ENCODE measurements at places on chromosomes 4 and X. TPM values are rescaled to one million over a fixed set of nuclear protein-coding genes. Genes with fewer than 3 reads are reported as not detected.
A peak's percentile ranks its signal among the peaks of the same experiment; 100 is the strongest.

DNA sequence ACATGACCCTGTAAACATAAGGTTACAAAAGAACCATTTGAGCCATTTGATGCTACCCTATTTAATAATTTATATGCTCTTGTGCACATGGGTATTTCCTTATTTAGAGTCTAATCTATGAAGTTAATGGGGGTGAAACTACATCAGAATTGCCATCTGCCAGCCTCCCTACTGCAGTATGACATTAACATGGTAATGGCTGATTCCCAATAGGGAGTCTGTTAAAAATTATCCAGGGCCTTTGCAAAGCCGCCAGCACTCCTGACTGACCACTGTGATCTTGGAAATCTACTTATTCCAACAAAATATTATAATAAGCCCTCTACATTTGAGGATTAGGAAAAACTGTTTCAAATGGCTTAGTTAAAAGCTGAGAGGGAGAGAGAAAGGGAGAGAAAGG lies 153.7 kb downstream of the CLCN4 start:
- H3K36me3 ChIP-seq: no peaks in the 10 kb centered on the region
- peaks cover 7% of the 10 kb centered on the region for H3K27me3 ChIP-seq
- DNase-seq: no peak
- H3K4me3 ChIP-seq: no peak overlapping the region
- H3K4me1 ChIP-seq: no peaks in the 10 kb centered on the region

GRCh38 chr4:45368832-45369231 lies 642.5 kb upstream of the GNPDA2 start:
- H3K27ac ChIP-seq: no peak overlapping the region
- H3K4me1 ChIP-seq: no peaks in the 10 kb centered on the region
- no peak for DNase-seq
- H3K36me3 ChIP-seq: no peaks in the 10 kb centered on the region
- no peaks in the 10 kb centered on the region for H3K27me3 ChIP-seq
- H3K4me3 ChIP-seq: no peak overlapping the region

Gene FAM53A
- total RNA-seq: 1.6 TPM

- H3K27ac ChIP-seq: no peak overlapping the region
- peaks cover 81% of the 10 kb centered on the region for H3K36me3 ChIP-seq
- no peaks in the 10 kb centered on the region for H3K27me3 ChIP-seq
- peaks cover 3% of the 10 kb centered on the region for H3K4me1 ChIP-seq
These were observed 59.2 kb downstream of the CPLX1 start for GRCh38 chr4:766559-767283.

Gene SLC2A9
- 2.4 TPM for total RNA-seq

GRCh38 chr4:102779204-102779603 lies 18.4 kb upstream of the MANBA start:
- DNase-seq: no peak
- no peaks in the 10 kb centered on the region for H3K4me1 ChIP-seq
- no peak overlapping the region for H3K4me3 ChIP-seq
- no peaks in the 10 kb centered on the region for H3K36me3 ChIP-seq
- H3K27ac ChIP-seq: no peak overlapping the region
- no peaks in the 10 kb centered on the region for H3K27me3 ChIP-seq

Gene TRIM2
- total RNA-seq: 29.8 TPM

Gene UBQLN2
- 7.0 TPM for total RNA-seq

GRCh38 chrX:130174045-130174704 lies 2.4 kb downstream of the RAB33A start:
- H3K4me1 ChIP-seq: peaks cover 21% of the 10 kb centered on the region
- no peak overlapping the region for H3K4me3 ChIP-seq
- peaks cover 37% of the 10 kb centered on the region for H3K27me3 ChIP-seq

DNA sequence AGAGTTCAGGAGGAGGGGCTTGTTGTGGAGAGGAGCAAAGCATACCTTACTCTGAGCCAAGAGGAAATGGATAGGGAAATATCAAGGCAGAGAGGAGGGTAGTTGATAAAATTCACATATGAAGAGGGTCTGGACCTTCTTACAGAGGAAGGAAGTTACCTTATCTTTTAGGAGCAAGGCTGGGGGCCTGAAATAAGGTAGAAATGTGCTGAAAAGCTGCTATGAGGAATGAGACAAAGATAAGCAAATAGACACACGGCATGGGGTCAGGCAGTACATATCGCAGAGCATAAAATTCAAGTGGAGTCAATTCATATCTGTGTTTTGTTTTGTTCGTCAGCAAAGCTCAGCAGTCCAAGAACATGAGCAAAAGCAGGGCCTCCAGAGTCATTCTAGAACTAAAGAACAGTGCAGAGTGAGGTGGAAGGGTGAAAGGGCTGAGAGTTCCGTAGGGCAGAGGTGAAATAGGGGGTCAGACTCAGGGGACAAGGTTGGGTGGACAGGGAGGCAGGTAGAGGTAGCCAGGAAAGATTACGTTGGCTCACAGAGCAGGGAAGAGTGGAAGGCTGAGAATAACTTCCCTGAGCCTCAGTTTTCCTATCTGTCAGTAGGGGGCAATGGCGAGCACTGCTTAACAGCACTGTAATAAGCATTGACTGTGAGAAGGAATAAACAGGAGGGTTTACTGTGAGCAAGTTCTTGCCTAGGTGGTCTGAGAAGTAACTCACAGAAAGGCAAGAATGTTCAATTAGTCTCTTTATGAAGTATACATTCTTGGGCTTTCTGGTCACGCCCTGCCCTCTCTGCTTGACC lies 9.2 kb downstream of the VSIG4 start:
- H3K27me3 ChIP-seq: peaks cover 3% of the 10 kb centered on the region
- H3K27ac ChIP-seq: no peak overlapping the region
- H3K4me1 ChIP-seq: no peaks in the 10 kb centered on the region

DNA sequence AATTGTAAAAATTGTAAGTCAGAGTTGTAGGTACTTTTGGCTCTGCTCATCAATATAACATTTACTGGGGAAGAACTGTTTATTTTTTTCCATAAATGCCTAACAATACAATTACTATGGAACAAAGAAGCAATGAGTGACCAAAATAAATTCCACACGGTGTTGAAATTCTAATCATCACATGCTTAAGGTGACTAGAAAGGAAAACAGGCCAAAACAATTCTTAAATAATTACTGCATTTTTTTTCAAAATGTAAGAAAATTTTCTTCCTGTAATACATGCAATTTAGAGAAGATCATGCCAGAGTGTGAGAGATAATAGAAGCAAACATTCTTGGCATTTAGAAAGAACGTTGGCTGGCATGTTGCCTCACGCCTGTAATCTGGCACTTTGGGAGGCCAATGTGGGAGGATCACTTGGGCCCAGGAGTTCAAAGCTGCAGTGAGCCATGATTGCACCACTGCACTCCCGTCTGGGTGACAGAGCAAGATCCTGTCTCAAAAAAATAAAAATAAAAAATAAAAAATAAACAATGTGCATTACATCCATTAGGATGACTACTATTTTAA lies 22.5 kb downstream of the C4orf46 start:
- H3K4me3 ChIP-seq: no peak overlapping the region
- H3K4me1 ChIP-seq: no peaks in the 10 kb centered on the region
- no peaks in the 10 kb centered on the region for H3K27me3 ChIP-seq

GRCh38 chr4:16110661-16111290 lies 27.0 kb upstream of the PROM1 start:
- H3K4me1 ChIP-seq: peaks cover 17% of the 10 kb centered on the region
- no peak overlapping the region for H3K4me3 ChIP-seq
- no peaks in the 10 kb centered on the region for H3K36me3 ChIP-seq
- no peaks in the 10 kb centered on the region for H3K27me3 ChIP-seq
- no peak overlapping the region for H3K27ac ChIP-seq

- no peaks in the 10 kb centered on the region for H3K36me3 ChIP-seq
- DNase-seq: peak; percentile 75
- no peak overlapping the region for H3K4me3 ChIP-seq
- H3K27ac ChIP-seq: peak overlapping the region; percentile 65
These were observed 29.6 kb downstream of the PDK3 start for GRCh38 chrX:24494647-24495075.

Data from muscle of leg (tissue), 16 donors.